ENCODE measurements at places on chromosomes 12 and 14. TPM values are rescaled to one million over a fixed set of nuclear protein-coding genes. Genes with fewer than 3 reads are reported as not detected.
A peak's percentile ranks its signal among the peaks of the same experiment; 100 is the strongest.

SPTB gene
- polyA plus RNA-seq: 1.7 TPM

GRCh38 chr14:79036441-79036840 is 866.3 kb downstream of the NRXN3 start:
- DNase-seq: no peak

GRCh38 chr12:52546126-52546525 is 6.8 kb downstream of the KRT71 start:
- no peak for DNase-seq

DNA sequence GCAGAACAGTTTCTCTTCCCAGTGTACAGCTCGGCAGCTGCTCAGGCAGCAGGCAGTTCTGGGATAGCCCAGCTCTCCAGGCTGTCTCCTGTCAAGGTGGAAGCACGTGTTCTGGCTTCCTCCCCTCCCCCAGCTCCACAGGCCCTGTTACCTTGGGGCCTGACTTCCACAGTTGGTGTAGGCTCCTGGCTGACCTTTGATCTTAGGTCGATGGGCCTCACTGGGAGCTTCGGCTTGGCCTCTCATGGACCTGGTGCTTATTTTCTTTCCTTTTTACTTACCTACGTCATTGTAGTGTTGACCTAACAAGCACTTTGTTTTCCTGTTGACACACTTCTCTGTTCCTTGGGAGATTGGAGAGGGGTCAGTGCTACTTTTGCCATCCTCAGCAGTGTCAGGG is 17.0 kb downstream of the DLST start:
- DNase-seq: peak; percentile 55

GRCh38 chr14:38524636-38525509 is 269.0 kb upstream of the CLEC14A start:
- no peak for DNase-seq

DNA sequence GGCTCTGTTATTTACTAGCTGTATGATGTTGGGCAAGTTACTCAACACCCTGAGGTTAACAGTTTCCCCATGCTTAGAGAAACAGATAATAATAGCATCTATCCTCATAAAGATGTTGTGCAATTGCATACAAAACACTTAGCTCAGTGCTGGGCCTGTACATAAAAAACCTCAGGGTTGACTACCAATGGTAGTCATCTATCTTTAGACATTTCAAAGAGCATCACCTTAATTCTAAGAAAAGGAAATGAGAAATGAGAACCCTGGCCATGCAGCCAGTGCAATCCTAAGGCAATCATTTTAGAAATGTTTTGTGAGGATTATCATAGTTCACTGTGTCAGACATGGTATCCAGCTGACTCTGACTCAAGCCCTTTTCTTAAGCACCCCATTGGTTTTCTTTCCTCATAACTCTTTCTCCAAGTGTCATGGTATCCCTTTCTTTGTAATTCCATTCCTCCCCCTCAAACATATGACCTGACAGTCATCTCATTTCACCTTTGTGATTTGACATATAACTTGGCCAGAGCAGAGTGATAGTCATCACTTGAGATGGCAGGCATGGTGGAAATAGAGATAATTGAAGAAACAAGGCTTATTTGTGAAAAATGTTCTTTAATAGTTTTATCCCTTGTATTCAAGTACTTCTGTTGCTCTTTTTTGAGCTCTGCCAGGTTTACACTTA is 29.5 kb upstream of the OSBPL8 start:
- peak; percentile 26 for DNase-seq

- DNase-seq: no peak
These were observed 1.1 kb downstream of the NOC4L start for GRCh38 chr12:132145334-132145733.

GRCh38 chr12:57223191-57224165 is 6.0 kb upstream of the SHMT2 start:
- no peak for DNase-seq

Data from hepatocyte (in vitro differentiated cells).